ENCODE measurements at places on chromosomes 11 and 22.
A peak's percentile ranks its signal among the peaks of the same experiment; 100 is the strongest.

- no peak for DNase-seq
Observed at GRCh38 chr11:61904539-61905048, 12.8 kb downstream of the RAB3IL1 start.

GRCh38 chr11:70567680-70568034 is 169.3 kb downstream of the CTTN start:
- DNase-seq: no peak

GRCh38 chr11:1180171-1180570 is 22.4 kb downstream of the MUC5AC start:
- no peak for DNase-seq

DNA sequence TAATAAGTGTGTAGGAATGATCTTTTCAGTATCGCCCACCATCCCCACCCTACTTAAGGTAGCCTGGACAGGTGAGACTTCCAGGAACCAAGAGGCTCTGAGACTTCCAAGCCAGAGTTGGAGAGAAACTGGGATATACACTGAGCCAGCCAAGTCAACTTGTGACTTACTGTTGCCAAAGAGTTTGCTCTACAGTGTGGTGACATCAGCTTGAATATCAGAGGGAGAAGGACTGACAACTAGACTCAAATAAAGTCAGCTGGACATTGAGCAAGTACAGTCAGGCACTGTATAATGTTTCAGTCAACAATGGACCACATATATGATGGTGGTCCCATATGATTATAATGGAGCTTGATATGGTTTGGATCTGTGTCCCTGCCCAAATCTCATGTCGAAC is 1.2 kb upstream of the MMP10 start:
- DNase-seq: no peak

DNA sequence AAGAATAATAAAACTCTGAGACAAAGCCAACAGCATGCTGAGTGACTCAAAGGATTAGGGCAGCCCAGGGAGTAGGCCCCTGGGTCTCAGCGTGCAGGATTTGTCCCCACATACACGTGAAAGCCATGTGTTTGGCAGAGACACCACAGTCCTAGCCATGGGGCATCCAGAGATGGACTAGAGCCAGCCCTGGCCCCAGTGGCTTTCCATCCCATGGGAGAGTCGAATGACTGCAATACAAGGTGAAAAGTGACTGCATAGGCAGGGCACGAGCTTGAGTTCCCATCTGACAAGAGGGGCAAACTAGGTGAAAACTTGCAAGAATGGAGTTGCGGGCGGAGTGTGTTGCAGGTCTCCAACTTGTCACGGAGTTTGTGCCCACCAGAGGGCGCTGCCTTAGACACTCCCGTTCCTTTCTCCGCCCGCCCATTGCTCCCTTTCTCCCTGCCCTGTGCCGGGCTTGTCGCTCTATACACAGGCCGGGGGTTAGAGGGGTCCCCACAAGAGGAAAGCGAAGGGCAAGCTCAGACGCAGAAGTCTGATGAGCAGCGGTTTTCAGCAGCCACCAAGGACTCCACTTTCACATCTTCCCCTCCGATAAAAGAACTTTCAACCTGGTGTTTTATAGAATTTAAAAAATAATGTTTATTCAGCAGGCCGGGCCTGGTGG is 24.2 kb downstream of the TSKU start:
- peak; percentile 75 for DNase-seq

- DNase-seq: no peak
Observed at GRCh38 chr22:20530368-20531153, 23.2 kb downstream of the MED15 start.

DNA sequence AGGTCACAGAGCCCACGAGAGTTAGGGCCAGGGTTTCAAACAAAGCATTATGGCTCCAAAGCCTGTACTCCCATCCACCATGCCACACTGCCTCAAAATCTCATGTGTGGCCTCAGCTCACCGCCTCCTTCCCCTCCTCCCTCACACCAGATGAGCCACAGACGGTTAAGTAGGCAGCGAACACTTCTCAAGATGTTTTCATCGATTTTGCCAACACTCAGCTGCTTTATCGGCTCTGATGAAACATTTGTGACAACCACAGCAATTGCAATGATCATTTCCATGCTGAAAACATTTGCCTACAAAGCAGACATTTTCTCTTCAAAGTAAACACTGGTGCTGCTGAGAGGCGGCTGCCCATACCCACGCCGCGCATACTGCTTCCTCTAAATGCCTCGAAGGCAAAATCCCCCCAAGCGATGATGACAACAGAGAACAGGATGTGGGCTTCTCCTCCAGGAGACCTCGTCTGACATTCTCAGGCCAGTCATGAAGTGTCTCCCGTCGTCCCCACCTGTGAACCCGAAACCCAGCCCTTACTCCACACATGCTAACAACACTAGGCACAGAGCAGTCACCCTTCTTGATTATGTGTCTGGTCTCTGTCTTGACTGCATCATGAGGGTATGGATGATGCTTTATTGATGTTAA is 599.2 kb downstream of the SOX6 start:
- no peak for DNase-seq

DNA sequence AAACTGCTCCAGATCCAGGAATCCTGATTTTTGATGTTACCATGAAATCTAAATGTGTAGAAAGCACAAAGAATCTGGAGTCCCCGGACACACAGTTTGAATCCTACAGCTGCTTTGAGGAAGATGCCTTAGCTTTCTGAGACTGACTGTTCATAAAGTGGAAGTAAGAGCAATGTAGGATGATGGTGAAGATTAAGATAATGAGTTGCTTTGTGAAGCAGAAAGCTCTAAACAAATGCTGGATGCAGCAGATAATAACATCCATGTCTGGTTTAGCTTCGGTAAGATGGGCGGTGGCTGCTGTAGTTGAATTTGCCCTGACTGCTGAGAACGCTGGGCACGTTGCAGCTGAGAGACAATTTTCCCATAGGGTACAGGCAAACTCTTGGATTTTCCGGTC is 20.1 kb downstream of the OVOL1 start:
- no peak for DNase-seq

DNA sequence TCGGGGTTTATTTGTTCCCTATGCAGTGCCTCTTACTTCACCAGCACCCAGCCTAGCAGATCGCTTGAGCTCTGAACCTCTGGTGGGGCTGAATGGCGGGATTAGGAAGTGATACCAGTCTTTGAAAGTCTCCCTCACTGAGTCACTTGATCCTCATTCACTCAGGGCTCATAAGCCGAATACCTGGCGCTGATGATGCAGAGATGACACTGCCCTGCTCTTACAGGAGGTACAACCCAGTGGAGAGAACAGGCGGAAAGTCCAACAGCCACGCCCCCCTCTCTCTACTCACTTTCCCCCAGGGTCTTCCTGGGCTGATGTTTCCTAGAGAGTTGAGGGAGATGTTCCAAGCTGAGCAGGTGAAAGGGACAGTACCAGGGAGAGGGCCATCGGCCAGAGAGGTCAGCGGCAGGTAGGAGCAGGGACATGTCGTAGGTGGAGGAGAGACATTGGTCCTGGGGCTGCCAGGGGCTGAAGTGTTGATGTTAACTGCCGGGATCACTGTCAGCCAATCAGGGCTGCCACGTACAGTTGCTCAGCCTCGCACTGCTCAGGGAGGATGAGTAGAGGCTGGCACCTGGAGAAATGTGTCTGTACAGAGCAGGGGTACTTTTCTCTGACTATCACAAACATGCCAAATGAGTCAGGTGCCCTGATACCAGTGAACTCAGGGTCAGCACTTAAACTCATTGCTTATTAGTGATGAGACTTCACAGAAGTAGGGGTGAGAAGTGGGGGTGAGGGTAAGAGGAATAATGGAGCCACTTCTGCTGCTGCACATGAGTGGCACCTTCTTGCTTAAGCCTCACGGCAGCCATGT is 9.9 kb upstream of the APOBEC3A start:
- DNase-seq: no peak

DNA sequence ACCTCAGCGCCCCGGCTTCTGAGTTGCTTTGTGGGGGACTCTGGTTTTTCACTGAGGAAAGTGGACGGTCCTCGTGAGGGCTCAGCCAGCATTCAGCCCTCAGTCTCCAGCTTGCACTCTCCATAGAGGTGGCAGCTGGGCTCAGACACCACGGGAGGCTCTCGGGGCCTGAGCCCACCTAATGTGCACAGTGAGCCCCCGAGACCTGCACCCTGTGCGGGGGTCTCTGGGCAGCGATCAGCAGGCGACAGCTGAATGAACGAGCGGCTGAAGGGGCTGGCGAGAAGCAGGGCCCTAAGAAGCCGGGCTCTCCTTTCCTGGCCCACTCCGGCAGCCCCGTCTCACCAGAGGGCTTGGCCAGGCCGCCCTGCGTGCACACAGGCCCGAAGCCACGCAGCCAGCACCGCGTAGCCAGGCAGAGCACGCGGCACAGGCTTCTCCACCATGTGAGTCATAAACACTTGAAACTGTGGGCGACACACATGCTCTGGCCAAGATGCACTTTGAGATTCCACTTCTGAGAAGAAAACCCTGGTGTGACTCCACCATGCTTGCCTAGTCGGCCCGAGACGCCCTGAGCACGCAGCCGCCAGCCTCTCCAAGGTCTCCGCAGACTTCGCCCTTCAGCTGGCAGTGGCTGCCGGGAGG is 28.0 kb downstream of the TOLLIP start:
- no peak for DNase-seq

DNA sequence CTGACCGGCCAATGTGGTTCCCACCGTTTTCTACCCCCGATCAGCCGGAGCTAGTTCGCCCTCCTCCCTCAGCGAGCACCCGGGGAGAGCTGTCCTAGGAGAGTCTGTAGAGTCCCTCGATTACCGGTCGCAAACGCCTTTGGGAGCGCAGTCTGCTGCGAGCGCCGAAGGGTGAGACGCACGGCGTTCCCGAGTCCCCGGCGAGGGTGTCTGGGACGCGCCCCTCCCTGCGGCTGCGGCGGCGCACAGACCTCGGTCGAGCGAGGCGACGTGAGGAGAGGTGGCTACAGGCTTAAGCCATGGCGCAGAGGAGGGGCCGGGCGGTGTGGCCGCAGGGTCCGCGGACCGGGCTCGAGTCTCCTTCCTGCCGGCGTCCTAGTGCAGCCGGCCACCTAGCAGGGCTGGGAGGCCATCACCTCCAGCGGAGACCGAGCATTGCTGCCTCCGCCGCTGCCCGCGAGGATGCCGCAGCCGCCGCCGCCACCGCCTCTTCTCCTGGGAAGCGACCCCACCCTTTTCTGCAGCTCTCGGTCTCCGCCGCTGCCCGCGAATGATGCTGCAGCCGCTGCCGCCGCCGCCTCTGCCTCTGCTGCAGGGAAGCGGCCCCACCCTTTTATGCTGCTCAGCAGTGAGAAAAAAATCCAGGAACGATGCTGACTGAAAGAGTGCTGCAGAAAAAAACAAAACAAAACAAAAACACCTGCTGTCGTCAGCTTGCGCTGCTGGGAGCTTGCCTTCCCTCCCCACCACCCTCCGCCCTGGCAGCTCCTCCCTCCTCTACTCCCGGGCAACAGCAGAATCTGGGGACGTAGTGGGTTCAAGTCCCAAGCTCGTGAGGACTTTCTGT is at the start of gene MAP6:
TSS of gene MAP6 (minus strand) at position 588 of the 847 bp plus-strand sequence. CDS start 669 bp downstream, outside the sequence.
- DNase-seq: peak; percentile 14

- DNase-seq: no peak
Observed at GRCh38 chr22:26483043-26483438, 542 bp downstream of the HPS4 start.

GRCh38 chr22:37312549-37313183 is 30.4 kb downstream of the CYTH4 start:
- DNase-seq: no peak

GRCh38 chr11:133956650-133957633 is at the start of gene IGSF9B:
TSS of gene IGSF9B (minus strand) at chr11:133956968. CDS start at chr11:133956754, 214 bp downstream.
- peak; percentile 91 for DNase-seq

DNA sequence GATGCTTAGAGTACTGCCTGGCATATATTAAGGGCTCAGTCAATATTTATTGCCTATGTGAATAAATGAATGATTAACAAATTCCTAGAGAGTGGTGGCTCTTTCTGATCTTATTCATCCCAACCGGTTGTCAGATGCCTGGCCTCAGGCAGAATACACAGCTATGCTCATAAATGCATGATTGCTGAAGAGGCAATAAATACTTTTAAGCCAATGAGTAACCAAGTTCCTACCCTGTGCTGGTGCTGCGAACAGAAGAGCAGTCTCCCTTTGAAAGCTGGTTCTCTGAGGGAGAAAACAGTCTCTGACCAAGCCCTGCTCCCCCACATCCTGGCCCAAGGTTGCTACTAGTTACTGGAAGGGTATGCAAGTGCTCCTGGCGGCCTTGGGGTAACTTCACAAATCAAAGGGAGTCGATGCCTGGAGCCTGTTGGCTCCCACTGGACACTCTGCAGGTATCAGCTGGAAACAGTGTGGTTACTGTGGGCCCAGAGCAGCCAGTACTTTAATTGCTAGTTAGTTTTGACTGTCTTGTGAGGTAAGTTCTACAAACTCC is 2.8 kb downstream of the USH1C start:
- no peak for DNase-seq

DNA sequence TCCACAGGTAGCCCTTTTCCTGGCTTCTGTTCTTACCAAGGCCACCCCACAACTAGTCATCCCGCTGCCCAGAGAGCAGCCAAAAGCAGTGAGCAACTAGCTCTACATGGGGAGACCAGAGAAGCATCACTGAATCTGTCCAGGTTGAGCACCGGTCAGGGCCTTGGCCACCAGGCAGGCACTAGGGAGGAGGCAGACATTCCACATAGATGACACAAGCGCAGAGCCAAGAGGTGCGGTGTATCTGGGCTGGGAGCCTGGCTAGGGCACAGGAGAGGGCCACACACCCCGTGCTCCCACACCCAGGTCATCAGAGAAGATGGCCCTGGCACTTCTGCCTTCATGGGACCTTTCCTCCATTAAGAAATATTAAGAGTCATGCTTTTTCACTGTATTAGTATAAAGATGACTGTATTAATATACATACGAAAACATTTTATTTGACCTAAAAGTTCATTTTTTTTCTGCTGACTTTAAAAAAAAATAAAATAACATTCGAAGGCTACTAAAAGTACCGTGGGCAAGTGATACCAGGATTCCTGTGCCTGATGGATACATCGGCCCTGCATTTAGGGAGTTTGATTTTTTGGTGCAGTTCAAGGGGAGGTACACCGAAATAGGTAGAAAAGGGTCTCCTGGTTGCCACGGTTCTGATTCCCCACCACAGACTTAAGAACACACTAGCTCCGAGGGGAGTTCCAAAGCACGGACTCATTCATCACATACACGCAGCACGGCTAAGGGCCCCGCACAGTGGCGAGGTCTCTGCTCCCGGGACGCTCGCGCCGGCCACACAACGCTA is 1.2 kb downstream of the DGCR2 start:
- no peak for DNase-seq
